ENCODE measurements at places on chromosomes 7 and 10.
A peak's percentile ranks its signal among the peaks of the same experiment; 100 is the strongest.

DNA sequence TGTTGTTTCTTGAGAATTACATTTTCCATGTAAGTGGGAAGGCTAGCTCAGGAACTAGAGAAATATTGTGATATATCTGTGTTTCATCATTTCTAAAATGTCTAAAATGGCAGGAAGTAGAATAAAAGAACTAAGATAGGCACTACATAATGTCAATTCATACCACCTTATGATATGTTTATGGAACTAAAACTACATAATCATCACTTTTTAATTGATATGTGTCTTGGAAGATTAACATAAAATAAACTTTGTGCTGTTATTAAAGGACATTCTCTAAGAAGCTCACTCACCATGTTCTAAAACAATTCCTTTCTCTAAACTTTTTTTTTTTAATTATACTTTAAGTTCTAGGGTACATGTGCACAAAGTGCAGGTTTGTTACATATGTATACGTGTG lies 83.5 kb upstream of the TAS2R16 start:
- no peak for DNase-seq

DNA sequence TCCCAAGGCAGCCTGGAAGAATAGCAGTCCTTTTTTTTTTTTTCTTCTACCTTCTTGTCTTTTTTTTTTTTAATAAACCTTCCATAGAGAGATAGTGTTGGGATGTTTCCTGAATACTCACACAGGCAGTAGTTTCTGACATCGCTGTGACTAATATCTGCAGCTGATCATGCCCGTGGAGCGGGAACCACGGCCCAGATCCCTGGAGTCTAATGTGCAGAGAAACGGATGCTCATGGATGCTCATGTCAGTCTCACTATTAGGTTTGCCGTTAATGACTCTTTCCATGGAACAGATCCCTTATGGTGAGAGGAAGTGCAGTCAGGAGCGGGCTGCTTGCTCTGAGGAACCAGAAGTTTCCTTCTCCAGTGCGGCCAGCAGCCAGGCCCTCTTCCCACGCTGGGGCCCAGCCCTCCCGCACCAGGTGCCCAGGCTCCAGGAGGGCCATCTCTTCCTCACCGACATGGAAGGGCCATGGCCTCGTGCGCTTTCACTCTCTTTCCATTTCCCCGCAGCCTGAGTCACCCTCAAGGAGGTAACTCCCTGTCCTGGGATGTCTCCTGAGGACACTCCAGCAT lies 132.5 kb downstream of the WDR37 start:
- peak; percentile 39 for DNase-seq

DNA sequence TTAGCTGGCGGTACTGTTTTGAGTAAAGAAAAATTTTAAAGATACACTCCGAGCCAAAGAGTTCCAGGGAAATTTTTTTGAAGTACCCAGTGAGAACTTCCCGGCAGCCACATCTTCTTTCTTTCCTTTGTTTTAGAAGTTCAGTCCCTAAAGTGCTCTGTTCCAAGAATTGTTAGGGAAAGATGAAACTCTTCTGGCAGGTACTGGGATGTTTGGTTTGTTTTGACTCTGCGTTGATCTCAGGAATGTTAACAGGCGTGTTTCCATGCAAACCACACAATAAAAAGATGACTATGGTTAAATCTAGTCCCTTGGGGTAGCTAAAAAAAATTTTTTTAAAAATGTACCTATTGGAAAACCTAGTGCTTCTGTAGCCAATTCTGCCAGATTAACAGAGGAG lies 224.7 kb upstream of the PHYHIPL start:
- DNase-seq, result no peak

DNA sequence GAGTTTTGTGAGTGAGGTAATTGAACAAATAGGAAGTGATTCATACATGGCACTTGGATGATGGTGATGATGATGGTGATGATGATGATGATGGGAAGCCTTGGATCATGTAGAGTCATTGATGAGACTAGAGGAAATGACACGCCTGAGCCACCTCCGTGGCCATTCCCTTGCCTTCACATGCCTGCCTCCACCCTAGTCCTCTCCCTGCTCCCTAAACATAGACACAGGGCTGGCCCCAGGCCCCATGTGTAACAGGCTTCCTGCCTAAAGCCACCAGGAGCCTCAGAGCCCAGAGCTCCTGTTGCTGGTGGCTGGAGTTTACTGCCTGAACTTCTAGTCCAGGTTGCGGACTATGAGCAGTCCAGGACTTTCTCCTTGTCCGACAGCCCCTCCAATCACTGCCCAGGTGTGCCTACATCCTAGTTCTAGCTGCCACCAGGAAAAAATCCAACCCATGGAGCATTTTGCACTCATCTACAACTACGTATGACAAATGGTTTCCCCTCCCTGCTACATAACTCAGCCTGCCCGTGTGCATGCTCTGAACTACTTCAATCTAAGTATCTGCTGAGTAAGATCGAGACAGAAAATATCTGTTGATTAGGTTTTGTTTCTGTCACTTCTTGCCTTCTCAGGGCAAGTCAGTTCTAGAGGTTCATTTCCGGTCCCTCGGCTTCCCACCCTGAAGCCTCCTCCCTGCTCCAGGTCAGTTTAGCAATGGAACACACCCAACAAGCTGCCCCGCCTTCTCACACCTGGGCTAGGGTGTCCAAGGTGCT lies 35.5 kb upstream of the KDM7A start:
- DNase-seq, result no peak

- peak; percentile 73 for DNase-seq
Observed at GRCh38 chr7:98165827-98166667, 45.2 kb upstream of the BHLHA15 start.

DNA sequence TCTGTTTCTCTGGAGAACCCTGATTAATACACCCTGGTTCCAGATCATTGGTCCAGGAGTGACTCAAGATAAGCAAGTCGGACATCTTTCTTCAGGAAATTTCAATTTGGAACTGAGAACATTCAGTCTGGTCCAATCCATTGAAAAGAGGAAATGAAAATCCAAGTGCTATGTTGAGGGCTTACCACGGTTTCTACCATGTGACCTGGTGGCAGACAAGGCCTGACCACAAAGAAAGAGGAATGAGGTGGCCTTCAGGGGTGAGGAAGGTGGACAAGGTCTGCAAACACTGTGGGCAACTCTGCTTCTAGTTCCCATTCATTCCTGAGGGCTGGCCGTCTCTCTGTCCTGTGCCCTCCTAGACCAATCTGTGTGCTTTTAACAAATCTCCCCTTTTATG lies 149.2 kb upstream of the GHITM start:
- DNase-seq, result no peak

DNA sequence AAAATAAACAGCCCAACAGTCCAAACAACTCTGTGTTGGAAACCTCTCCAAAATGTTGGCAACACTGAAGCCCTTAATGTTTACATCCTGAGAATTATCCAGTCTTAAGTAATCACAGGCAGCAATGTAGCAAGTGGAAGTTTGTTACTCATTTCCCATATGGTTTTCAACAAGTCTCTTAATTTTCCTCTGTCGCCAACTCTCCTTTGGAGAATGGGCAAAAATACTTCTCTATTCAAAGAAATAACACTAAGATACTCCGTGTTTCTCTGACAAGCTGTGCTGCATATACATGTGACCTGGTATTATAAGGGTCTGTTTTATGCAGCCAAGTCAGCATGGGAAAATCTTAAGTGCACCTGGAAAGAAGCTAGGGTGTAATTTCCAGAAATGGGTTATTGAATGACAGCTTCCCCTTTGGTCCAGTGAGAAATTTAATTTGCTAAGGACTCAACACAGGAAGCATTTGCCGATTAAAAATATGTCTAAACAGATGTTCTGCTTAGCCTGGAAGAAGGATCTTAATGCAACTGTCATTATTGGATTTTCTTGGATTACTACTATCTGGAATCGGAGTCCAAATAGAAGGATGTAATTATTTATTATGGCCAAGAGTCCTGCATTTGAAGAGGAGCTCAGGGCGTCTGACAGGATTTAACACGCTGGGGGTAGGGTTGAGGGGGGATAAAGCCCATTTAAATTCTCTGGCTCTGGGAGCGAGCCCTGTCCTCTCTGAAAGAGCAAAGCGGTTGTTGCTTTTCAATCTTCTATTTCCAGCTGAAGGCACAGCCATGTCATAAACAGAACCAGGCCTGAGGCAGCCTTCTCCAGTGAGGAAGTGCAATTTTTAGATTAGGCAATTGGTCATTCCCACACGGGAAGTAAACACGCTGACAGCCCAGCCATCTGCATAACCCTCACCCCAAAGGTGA lies 73.1 kb downstream of the TLL2 start:
- no peak for DNase-seq

GRCh38 chr10:88883448-88883809 lies 3.4 kb downstream of the STAMBPL1 start:
- no peak for DNase-seq

DNA sequence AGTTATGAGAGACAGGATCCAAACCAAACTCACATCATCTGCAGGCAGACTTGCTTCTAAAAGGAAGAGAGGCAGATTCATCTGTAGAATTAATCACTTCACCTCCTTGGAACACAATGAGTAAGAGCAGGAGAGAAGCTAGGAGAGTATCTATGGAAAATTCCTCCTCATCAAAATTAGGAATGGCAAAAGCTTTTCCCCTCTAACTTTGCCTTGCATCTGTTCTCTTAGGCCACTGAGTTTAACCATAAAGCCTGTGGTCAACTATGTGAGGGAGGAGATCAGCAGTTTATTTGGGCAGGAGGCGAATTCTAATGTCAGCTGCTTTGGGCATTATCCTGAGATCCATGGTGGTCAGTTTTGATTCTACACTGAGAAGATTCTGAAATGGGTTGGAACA lies 561.7 kb downstream of the GFRA1 start:
- no peak for DNase-seq

Measured in dorsolateral prefrontal cortex (tissue), 122 donors.